Stimulated activated CD8-positive, alpha-beta memory T cell treated with anti-CD3 and anti-CD28 coated beads, Interleukin-15, amount 100 ng/mL, for 48 hours (primary cell): ENCODE measurements at places on chromosomes 16 and 17.
A peak's percentile ranks its signal among the peaks of the same experiment; 100 is the strongest.

DNA sequence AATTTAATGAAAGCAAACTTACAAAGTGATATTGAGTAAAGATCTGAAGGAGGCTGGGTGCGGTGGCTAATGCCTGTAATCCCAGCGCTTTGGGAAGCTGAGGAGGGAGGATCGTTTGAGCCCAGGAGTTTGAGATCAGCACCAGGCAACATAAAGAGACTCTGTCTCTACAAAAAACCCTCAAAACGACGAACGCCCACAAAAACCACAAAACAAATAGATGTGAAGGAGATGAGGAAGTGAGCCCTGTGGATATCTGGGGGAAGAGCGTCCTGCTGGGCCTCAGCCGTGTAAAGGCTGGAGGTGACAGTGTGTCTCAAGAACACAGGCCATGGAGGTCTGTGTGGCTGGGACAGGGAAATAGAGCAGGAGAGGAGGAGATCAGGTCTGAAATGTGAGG, 68.8 kb downstream of the ITFG1 start:
- no peak for DNase-seq

DNA sequence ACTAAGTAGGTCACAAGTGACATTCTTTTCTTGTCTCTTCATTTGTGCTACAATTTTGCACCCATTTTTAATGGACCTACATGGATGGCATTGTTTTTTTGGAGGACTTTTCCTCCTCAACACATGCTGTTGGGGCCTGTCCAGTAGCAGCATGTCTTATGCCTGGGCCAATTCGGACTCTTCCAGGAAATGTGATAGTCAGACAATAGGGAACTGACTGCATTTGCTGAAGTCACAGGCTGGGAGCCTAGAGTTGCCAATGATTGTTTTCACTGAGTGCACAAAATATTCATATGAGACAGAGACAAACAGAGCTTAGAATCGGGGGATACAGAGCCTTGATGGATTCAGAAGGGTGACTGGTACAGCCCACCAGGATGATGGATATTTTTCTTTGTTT, 867.3 kb upstream of the GOT2 start:
- DNase-seq = no peak

DNA sequence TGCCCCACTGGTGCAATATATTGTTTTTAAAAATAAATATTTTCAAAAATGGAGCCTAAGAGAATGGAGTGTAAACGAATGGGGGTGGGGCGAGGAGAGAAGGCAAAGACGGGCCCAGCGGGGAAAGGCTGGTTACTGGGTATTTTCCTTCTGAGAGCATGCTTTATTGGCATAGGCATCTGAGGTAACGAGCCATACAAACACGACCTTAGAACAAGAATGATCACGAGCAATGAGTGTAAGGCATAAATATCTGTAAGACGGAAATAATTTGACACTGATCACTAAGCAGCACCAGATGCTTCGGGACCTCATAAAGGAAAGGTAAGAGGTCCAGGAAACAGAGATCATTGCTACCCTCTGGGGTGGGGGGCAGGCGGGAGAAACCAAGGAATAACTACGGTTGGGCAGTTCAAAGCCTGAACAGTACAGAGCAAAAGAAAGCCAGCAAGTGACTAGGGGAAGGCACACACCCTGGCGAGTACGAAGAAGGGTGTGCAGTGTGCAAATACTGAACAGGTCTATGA, 959 bp downstream of the SSH2 start:
- DNase-seq = no peak

DNA sequence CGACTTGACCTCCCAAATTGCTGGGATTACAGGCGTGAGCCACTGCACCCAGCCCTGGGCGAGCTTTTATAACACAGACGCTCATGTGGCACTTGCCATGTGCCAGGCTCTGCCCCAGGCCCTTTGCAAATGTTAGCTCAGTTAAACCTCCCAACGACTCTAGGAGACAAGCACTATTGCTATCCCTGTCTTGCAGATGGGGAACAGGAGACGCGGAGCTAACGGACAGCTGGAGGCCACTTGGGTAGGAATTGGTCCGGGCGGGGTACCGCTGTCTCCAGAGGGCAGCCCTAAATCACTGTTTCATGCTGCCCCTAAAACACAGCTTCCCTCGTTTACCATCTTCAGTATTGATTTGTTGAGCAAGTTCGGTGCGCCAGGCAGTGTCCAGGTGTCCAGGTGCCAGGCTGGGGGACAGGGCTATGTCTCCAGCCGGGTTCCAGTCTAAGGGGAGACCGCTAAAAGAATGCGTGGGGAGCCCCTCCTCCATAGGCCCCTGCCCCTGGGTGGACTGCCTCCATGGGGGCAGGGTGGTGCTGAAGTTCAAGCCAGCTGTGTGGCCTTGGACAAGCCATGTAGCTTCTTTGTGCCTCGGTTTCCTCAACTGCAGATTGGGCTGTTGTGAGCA, 23.7 kb downstream of the TMEM235 start:
- DNase-seq = no peak

- peak; percentile 9 for DNase-seq
Measured at GRCh38 chr16:1093284-1094123, 2.5 kb downstream of the C1QTNF8 start.

GRCh38 chr16:85992359-85992758, 93.4 kb downstream of the IRF8 start:
- no peak for DNase-seq

- no peak for DNase-seq
Measured at GRCh38 chr16:3580251-3580651, 3.0 kb upstream of the NLRC3 start.

GRCh38 chr16:52573365-52574299, 26.7 kb upstream of the TOX3 start:
- no peak for DNase-seq

- DNase-seq = no peak
Measured at GRCh38 chr17:39974433-39974832, 6.2 kb upstream of the PSMD3 start.

DNA sequence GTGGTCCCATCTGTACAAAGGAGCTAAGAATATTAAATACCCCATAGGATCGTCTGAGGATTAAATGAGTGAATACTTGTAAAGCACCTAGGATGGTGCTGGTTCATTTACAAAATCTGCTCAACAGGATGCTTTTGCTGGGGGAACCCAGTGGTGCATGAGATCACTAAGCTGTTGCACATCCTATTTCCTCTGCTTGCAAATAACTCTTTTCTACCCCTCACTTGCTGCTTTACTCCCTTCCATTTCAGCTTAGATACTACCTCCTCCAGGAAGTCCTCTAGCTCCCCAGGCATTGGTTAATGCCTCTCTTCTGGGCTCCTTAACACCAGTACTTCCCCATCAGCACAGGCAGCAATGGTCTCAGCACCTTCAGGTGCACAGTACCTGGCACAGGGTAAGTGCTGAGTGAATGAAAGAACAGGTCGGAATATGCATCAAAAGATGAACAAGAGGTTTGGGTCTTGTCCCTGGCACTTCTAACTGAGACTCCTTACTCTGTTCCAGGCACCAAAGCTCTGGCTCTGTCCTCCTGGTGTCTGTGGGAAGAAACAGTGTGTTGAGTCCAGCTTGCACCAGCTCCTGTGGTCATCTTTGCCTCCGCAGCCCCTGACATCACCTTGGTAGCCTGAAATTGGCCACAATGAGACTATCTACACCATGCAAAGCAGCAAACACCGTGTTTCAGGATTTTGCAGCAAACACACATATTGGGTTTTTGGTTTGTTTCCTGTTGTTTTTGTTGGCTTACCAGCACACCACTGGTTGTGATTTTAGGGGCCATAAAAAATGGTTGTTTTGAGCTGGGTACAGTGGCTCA, 24.1 kb upstream of the IL21R start:
- no peak for DNase-seq

- DNase-seq = no peak
Measured at GRCh38 chr16:75837681-75838080, 111.4 kb upstream of the CPHXL start.

- no peak for DNase-seq
Measured at GRCh38 chr17:50093246-50093645, 1.9 kb upstream of the PDK2 start.

DNA sequence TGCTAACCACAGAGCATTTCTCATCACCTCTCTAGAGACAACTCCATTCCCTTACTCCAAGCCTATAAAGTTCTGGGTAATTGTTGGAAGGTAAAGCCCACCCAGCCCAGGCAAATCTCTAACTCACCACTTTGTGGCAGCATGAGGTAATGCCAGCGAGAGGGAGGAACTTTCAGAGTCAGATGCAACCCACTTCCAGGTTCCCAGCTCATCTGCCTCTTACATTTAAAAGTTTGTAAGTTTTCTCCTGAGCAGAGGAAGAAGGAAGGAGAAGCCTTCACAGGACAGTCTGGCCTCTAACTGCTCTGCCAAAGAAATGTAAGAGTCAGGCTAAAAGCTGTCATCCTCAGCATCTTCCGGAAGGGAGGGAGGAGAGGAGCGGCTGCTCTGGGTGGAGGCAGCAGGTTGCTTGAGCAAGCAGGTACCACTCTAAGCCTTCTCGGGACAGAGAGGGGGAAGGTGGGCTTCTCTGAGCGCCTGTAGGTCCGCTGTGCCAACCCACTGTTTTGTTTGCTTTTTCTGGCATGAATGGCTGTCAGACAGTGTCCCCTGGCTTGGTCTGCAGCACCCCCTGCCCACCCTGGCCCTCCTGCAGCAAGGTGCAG, 1.0 kb downstream of the ZNF319 start:
- DNase-seq = no peak

- no peak for DNase-seq
Measured at GRCh38 chr17:77930780-77931768, 27.4 kb upstream of the TNRC6C start.

- DNase-seq = no peak
Measured at GRCh38 chr16:5377280-5377898, 279.8 kb upstream of the EEF2KMT start.

GRCh38 chr16:85348911-85349334, 236.7 kb upstream of the CIBAR2 start:
- no peak for DNase-seq

DNA sequence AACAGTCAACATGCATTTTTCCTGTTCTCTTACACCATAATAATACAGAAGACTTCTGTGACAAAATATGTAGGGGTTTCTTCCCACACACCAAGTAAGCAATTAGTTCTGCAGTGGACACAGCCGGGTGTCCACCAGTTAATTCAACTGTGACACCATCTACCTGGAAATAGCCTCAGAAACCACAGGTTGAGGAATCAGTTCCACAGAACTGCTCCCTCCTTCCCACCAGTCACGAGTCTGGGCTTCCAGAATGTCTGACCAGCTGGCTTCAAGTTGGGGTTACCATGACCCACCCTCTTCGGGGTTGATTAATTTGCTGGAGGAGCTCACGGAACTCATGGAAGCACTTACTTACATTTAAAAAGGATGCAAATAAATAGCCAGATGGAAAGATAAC, 13.6 kb upstream of the CCL5 start:
- DNase-seq = no peak

- DNase-seq = no peak
Measured at GRCh38 chr17:65374966-65375365, 186.5 kb downstream of the AXIN2 start.

DNA sequence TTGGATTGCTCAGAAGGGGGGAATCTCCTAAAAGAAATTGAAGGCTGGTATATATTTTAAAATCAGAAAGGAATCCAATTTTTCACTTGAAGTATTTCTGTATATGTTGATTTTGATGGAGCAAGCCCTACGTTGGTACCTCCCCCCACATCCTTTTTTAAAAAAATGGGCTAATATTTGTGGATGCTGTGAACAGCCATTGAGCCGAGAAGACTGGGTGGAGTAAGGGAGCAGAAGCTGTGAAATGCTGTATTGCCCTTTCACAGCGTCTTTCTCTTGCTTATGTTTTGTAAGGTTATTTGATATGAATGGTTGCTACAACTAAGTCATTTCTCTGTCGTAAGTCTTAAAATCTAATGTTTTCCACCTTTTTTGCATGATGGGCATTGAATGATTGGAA, 2.3 kb downstream of the PAFAH1B1 start:
- DNase-seq = no peak
